ENCODE measurements at places on chromosomes 2 and 18.

GRCh38 chr18:76213991-76214390 is 281.1 kb downstream of the ZNF516 start:
- DNase-seq: no peak

DNA sequence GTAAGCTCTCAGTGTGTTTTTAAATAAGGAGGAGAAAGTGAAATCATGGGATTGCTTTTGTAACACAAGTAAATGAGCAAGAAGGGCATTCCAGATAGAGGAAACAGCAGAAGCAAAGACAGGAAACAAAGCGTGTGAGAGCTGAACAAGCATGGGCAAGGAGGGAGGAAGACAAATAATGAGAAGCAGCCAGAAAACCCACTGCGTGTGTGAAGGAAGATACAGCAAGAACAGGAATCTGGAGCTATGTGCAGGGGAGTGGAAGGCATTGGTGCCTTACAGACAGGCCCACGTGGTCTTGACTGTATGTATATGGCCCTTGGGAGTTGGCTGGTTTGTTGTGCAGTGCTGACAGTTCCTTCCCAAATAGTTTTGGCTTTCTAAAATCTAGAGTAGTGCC is 88.6 kb downstream of the AAK1 start:
- DNase-seq: no peak

DNA sequence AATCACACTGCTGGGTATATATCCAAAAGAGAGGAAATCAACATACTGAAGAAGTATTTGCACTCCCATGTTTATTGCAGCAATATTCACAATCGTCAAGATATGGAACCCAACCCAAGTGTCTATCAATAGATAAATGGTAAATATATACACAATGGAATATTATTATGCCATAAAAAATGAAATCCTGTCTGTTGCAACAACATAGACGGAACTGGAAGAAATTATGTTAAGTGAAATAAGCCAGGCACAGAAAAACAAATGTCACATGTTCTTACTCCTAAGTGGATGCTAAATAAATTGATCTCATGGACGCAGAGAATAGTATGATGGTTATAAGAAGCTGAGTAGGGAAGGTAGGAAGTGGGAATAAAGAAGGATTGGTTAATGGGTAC is 65.7 kb downstream of the NCKAP1 start:
- no peak for DNase-seq

GRCh38 chr18:63322908-63323634 is 3.5 kb upstream of the BCL2 start:
- no peak for DNase-seq

DNA sequence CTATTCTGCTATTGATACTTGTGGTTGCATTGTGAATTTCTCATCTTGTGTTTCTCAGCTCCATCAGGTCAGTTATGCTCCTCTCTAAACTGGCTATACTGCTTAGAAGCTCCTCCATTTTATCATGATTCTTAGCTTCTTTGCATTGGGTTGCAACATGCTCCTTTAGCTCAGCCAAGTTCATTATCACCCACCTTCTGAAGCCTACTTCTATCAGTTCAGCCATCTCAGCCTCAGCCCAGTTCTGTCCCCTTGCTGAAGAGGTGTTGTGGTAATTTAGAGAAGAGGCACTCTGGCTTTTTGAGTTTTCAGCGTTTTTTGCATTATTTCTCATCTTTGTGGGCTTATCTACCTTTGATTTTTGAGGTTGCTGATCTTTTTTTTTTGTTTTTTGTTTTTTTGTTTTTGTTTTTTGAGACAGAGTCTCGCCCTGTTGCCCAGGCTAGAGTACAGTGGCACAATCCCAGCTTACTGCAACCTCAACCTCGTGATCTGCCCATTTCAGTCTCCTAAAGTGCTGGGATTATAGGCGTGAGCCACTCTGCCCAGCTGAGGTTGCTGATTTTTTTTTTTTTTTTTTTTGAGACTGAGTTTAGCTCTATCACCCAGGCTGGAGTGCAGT is 36.0 kb downstream of the ANKRD12 start:
- no peak for DNase-seq

GRCh38 chr2:68404164-68404563 is 39.1 kb downstream of the PLEK start:
- no peak for DNase-seq

- no peak for DNase-seq
Observed at GRCh38 chr2:26223018-26223417, 21.4 kb downstream of the HADHA start.

DNA sequence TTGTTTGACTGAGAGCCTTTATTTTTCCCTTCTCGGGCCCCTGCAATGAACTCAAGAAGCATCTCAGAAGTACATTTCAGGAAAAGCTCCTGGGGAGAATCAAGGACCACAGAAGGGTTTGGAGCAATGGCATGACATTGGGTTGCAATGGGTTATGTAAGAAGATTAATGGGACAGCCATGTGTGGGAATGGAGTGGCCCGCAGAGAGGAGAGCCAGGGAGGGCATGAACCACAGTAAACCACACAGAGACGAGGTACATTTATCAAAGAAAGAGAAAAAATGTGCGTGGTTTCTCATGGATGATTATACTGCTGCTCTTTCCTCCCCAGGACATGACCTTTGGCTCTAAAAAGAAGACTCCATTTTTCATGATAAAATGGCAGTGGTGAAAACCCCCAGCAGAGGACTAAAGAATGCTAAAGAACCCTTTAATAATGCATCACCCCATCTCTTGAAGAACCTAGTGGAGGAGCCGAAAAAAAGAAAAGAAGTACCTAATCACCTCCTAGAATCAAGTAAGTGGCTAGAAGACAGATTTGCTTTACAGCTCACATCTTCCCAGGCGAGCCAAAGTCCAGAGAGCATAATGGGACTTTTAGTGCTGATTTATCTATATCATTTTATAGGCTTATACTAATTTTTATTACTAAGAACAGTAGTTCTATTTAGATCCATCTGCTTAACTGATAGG is 1.7 kb downstream of the CFAP221 start:
- DNase-seq: no peak

DNA sequence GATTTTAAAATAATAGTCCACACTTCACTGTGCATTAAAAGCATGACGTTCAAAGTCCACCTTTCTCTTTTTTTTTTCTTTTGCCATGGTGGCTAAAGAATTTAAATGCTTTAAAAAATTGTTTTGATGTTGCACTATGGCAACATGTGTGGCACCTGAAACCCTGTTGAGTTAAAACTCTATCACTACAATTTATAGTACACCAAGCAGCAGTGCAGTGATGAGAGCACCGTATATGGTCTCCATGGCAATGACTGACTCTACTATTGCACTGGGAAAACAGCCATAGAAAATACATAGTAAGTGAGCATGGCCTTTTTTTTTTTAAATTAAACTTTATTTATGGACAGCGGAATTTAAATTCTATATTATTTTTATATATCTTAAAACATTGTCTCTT is 298.8 kb downstream of the FIGN start:
- DNase-seq: no peak

DNA sequence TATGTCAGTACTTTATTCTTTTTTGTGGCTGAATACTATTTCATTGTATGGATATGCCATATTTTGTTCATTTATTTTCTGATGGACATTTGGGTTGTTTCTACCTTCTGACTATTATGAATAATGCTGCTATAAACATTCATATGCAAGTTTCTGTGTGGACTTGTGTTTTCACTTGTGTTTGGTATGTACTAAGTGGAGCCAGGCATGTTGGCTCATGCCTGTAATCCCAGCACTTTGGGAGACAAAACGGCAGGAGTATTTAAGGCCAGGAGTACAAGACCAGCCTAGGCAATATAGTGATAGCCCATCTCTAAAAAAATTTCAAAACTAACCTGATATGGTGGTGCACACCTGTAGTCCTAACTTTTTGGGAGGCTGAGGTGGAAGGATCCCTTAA is 23.3 kb downstream of the MARCHF7 start:
- no peak for DNase-seq

- no peak for DNase-seq
Observed at GRCh38 chr2:136016836-136017235, 31.4 kb upstream of the DARS1 start.

GRCh38 chr2:60507211-60507965 is 46.1 kb downstream of the BCL11A start:
- DNase-seq: no peak

- no peak for DNase-seq
Observed at GRCh38 chr2:880201-880970, 70.3 kb upstream of the SNTG2 start.

DNA sequence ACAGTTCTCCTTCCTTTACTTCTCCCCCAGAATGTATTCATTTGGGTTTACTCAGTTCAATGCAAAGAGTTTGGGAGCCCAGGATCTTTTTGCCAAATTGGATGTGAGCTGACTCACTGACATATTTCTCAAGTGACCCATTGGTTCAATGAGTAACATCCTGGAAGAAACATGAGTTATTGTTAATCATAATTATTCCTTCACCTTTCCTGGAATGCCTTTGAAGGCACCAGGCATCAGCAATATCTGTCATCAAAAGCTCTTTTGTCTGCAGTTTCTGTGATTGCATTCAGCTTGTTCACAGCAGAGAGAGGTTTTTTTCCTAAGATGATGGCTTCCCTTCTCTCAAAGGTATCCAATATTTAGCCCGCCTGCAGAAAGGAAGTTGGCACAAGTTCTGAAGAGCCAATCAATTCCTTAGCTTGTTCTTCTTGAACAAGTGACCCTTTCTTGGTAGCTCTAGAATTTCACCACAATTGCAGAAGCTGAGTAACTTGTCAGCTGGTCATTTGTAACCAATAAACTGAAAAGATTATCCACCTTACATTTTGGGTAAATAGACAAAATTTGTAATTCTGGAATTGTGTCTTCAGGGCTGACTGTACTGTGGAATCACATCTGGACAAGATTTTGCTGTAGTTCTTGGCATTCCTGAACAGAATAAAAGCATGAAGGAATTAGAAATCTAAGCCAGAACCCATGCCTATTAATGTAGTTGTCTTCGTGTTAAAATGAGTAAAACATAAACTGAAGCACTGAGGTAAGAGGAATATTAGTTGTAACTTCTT is 72.2 kb upstream of the TMEM17 start:
- no peak for DNase-seq

GRCh38 chr2:12587729-12588522 is 128.8 kb upstream of the TRIB2 start:
- DNase-seq: no peak

DNA sequence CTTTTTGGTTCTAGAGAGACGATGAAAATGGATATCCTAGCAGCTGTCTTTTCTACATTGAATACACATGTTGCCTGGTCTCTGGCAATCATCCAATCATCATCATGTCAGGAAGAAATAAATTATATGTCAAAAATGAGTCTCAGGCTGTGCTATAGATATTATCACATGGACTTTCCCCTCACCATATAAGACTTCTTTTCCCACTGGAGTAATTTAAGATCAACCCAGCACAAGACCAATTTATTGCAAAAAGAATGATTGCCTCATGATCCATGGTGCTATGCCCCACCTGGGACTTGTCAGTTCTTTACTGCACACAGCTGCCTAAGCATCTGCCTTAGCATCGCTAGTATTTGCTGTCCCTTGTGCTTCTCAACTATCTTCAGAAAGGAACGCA is 783.7 kb upstream of the TMEFF2 start:
- no peak for DNase-seq

GRCh38 chr2:170155022-170155722 is 22.8 kb upstream of the MYO3B start:
- DNase-seq: no peak

DNA sequence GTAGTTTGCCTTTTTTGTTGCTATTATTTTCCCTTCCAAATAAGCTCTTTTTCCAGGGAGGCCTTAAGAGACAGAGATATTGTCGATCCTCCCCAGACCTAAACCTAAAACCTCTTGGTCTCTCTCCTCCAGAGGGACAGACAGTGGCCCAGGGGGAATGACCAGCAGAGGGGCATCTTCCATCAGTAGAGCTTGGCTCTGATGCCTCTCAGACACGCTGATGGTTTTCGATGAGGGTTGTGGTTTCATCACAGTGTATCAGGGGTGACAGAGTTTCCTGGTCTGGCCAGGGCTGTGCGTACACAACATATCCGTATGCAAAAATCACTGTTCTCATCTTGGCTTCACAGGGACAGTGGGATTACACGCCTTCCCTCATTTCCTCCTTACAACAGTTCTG is 68.6 kb downstream of the GATA6 start:
- no peak for DNase-seq

GRCh38 chr2:178283341-178283918 is 89.1 kb downstream of the OSBPL6 start:
- no peak for DNase-seq

- no peak for DNase-seq
Observed at GRCh38 chr2:77507657-77508056, 14.5 kb downstream of the LRRTM4 start.

- DNase-seq: no peak
Observed at GRCh38 chr2:177984749-177985148, 87.8 kb downstream of the PDE11A start.

DNA sequence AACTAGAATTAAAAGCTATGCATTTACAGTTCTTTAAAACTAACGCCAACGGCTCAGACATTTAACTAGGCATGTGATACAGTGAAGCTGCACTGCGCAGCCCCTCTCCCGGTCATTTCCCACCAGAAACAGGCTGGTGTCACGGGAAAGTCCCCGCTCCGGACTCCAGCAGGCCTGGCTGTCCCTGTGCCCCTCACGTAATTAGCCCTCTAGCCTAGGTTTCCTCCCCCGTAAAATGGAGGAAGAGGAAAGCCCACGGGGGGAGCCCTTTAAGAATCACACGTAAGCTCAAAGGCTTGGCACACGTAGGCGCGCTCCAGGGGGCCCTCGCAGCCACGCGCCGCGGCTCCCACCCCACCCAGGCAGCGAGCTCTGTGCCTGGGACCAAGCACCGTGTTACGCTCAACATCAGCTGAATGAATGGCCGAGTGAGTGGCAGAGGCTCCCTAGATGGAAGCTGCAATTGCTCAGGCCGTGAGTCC is 48.0 kb downstream of the KCNIP3 start:
- no peak for DNase-seq

DNA sequence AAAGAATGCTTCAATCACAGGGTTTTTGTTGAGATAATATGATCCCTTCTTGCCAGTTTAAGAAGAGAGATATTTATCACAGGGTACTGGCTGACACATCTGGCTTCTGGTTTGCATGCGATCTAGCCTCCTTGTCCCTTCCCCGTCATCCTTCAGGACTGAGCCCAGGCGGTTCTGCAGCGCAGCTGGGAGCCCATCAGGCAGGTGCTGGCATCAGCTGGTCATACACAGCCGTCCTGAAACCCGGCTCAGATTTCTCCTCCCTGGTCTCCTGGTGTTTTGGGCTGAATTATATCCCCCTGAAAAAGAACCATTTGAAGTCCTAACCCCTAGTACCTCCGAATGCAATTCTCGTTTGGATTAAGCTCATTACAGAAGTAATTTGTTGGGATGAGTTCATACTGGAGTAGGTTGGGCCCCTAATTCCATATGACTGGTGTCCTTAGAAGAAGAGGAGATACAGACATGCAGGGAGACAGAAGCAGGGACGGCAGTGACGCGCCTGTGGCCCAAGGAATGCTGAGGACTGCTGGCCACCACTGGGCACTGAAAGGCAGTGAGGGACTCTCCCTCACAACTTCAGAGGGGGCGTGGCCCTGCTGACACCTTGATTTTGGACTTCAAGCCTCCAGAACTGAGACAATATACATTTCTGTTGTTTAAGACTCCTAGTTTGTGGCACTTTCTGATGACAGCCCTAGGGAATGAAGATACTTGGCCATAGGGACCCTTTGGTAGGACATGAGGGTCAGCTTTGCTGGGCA is 83.9 kb upstream of the ODC1 start:
- no peak for DNase-seq

GRCh38 chr18:48950536-48951447 is at the start of gene SMAD7:
Gene SMAD7, minus strand, starts transcription at chr18:48950965. Its CDS starts 541 bp downstream, at chr18:48950424.
- no peak for DNase-seq
